T-helper 1 cell treated with Interleukin-12 subunit alpha and Interleukin-12 subunit beta and Interleukin-4 antibody, amounts not matched to agents 30 ng/mL and 1 ng/mL, for 36 hours (primary cell): ENCODE measurements at places on chromosomes 11 and 22. TPM values are rescaled to one million over a fixed set of nuclear protein-coding genes. Genes with fewer than 3 reads are reported as not detected.

Gene IGLL5
- total RNA-seq, result not detected in 2 replicates

Gene PRG2
- total RNA-seq, result not detected in 2 replicates

Gene EMID1
- not detected in 2 replicates for total RNA-seq

Gene FGF19
- total RNA-seq, result not detected in 2 replicates

Gene MFRP
- total RNA-seq, result not detected in 2 replicates

Gene NEU3
- total RNA-seq, result 12.8 and 16.8 TPM in 2 replicates

Gene CD3E
- total RNA-seq, result 684 and 696 TPM in 2 replicates

Gene CBY1
- total RNA-seq, result 10.8 and 11.1 TPM in 2 replicates

Gene HEPHL1
- not detected in 2 replicates for total RNA-seq

Gene SAA4
- not detected in 2 replicates for total RNA-seq

Gene GSC2
- total RNA-seq, result not detected in 2 replicates

Gene RIMBP3B
- 0.07 and 0.22 TPM in 2 replicates for total RNA-seq

Gene SSTR3
- 4.3 and 4.5 TPM in 2 replicates for total RNA-seq

Gene UBQLNL
- total RNA-seq, result 0.12 and 0.34 TPM in 2 replicates

Gene IMMP1L
- total RNA-seq, result 19.1 and 19.4 TPM in 2 replicates

Gene PLEKHB1
- total RNA-seq, result 3.8 and 4.7 TPM in 2 replicates

Gene OR4A16
- not detected in 2 replicates for total RNA-seq

Gene SMDT1
- total RNA-seq, result 82.5 and 85.9 TPM in 2 replicates

Gene SAA1
- total RNA-seq, result not detected in 2 replicates

Gene PAX6
- total RNA-seq, result not detected in 2 replicates

Gene PELI3
- total RNA-seq, result 7.8 and 10.1 TPM in 2 replicates

Gene PLAAT2
- 0.29 TPM in 1 of 2 replicates, not detected in the other for total RNA-seq
